ENCODE measurements at places on chromosomes 16 and 17.

DNA sequence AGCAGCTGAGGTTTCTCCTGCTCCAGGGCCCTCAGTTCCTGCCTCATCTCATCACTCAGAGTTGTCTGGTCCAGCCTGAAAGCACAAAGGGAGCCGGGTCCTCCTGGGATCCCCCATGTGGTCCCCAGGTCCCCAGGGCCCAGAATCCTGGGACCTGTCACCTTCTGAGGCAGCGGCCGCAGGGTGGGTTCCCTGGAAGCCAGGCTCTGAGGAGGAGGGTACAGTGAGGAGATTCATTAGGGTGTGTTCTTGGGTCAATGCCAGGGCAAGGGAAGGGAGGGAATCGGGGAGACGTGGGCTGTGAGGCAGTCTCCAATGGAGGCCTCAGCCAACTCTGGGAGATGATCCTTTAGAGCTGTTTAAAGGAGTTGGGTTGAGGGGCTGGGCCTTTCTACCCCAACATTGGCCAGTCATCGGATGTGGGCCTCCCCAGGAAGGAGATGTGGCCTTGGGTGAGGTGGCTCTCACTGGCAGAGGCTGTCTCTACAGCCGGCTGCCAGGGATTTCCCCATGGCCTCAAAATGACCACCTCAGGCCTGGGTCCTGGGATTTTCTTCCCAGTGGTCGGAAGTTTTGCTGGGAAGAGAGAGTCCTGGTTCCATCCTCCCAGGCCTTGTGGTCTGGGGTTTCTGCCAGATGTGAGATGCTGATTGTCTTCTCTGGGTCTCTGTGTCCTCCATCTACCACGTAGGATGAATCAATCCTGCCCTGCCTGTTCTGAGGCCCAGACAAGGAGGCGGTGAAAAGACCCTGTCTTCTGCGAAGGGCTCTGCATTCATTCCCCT lies 47.3 kb downstream of the NLRP1 start:
- DNase-seq = no peak

- DNase-seq = no peak
These were observed 38.4 kb downstream of the ABAT start for GRCh38 chr16:8712589-8713361.

DNA sequence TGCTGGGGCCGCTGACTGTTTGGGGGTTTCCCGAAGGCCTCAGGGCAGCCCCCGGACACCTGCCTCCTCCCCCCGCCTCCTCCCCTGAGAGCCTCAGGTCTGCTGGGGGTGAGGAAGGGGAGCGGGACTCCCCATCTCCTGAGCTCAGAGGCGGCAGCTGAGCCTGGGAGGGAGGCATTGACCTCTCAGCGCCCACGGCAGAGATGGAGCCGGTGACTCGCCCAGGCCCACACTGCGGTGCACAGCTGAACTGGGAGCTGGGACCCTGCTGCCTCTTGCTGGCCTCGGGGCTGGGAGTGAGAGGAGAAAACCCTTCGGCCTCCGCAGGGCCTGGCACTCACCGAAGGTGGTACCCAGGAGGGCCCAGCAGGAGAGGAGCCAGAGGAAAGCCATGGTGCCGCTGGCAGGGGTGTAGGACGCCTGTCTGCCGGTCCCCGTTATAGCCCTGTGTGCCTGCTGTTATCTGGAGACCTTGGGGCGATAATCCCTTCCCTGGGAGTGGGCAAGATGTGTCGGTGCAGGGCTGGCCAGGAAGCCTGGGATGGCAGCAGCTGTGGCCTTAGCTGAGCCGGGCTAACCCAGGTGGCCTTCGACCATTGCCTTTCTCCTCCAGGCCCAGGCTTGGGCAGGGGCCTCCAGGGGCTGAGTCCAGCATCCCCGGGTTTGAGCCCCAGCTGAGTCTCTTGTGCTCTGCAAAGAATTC lies at the start of gene CTRB2:
Gene CTRB2, minus strand, starts transcription at position 413 of the 703 bp plus-strand sequence. Its CDS starts 20 bp downstream, at position 393.
- no peak for DNase-seq

DNA sequence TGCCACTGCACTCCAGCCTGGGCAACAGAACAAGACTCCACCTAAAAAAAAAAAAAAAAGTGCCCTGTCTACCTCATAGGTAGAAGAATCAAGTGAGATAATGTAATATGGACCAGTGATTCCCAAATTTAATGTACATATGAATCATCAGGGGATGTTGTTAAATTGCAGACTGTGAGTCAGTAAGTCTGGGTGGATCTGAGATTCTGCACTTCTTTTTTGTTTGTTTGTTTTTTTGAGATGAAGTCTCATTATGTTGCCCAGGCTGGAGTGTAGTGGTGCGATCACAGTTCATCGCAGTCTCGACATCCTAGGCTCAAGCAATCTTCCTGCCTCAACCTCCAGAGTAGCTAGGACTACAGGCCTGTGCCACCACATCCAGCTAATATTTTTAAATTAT lies 31.6 kb downstream of the HOXB1 start:
- no peak for DNase-seq

GRCh38 chr17:48995974-48996721 lies 1.0 kb upstream of the IGF2BP1 start:
- DNase-seq = no peak

- no peak for DNase-seq
These were observed 38.4 kb upstream of the EMP2 start for GRCh38 chr16:10618710-10619209.

GRCh38 chr16:78994135-78994745 lies 606.3 kb downstream of the MAF start:
- DNase-seq = no peak

DNA sequence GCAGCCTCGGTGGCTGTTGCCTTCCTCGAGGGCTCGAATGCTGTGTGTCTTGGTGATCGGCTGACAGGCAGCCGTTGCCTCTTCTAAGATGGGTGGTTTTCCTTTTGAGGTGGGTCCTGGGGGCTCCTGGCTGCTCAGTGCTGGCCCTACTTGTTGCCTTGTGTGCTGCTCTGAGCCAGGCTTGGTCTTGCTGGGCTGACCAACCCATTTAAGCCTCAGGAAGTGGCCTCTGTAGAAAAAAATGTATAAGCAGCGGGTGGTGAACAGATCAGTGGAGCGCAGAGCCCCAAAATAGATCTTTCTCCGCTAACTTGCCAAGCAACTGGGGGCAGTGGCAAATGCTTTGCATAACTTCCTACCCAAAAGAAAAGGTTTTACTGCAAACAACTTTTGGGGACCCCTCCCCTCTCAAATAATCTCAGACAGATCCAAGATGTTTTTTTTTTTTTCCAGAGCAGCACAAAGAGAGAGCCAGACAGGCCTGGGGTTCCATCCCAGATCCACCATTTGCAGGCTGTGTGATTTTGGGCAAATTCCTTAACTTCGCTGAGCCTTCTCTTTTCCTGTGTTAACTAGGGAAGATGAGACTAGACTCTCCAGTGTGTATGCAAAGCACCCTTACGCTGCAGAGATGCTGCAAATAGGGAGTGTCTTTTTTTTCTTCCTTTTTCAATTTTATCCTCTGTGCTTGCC lies 42.5 kb downstream of the PLCG2 start:
- DNase-seq = no peak

- no peak for DNase-seq
These were observed 28.2 kb downstream of the ACSF3 start for GRCh38 chr16:89121691-89122321.

- DNase-seq = no peak
These were observed 1.4 kb upstream of the WNT3 start for GRCh38 chr17:46819906-46820351.

GRCh38 chr16:59500601-59501000 lies 766.5 kb upstream of the GOT2 start:
- no peak for DNase-seq

GRCh38 chr17:66950886-66951604 lies 13.5 kb upstream of the CACNG4 start:
- no peak for DNase-seq

DNA sequence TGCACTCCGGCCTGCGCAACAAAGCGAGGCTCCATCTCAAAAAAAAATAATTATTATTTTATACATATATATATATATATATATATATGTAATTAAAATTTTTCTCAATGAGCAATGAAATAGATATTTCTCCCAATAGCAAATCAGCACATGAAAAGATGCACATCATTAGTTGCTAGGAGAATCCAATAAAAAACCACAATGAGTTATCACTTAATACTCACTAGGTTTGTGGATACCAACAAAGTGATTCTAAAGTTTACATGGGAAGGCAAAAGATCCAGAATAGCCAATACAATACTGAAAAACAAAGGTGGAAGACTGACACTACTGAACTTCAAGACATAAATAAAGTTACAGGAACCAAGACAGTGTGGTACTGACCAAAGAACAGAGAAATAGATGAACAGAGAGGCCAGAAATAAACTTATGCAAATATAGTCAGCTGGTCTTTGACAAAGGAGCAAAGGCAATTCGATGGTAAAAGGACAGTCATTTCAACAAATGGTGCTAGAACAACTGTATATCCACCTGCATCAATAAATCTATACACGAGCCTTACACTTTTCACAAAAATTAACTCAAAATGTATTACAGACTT lies 13.6 kb downstream of the SMG6 start:
- DNase-seq = no peak

- no peak for DNase-seq
These were observed 3.1 kb downstream of the MFAP4 start for GRCh38 chr17:19383681-19384470.

DNA sequence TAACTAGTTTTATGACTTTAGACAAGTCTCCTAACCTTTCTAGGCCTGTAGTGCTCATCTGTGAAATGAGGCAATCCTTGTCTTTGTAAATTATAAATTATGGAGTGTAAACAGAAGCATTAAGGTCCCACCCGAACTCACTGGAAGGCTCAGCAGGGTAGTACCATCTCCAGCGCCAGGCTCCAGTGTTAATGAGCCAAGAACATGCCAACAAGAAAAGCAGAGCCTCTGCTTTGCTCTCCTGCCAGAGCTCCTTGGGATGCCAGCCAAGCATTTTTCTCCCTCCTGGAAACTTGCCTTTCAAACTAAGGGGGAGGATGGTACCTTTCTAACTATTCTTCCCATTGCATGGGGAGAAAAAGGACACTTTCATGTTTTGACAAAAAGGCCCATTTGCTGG lies 14.9 kb downstream of the LIMD2 start:
- DNase-seq = no peak

Measured in NCI-H2081 treated with DMSO at 0.1 percent for 48 hours (cell line).